ENCODE measurements at places on chromosomes 2 and 18. TPM values are rescaled to one million over a fixed set of nuclear protein-coding genes. Genes with fewer than 3 reads are reported as not detected.

The VAMP5 gene
- 11.0 TPM for total RNA-seq

The TNFRSF11A gene
- 0.16 TPM for total RNA-seq

The MAL gene
- total RNA-seq = not detected

The SLC38A11 gene
- total RNA-seq = 1.6 TPM

The TMEFF2 gene
- total RNA-seq = not detected

The DSC1 gene
- not detected for total RNA-seq

GRCh38 chr2:168541858-168542257 lies 85.8 kb downstream of the CERS6 start:
- no peak overlapping the region for H3K4me3 ChIP-seq
- H3K4me1 ChIP-seq = peaks cover 6% of the 10 kb centered on the region
- no peaks in the 10 kb centered on the region for H3K36me3 ChIP-seq
- no peaks in the 10 kb centered on the region for H3K27me3 ChIP-seq

DNA sequence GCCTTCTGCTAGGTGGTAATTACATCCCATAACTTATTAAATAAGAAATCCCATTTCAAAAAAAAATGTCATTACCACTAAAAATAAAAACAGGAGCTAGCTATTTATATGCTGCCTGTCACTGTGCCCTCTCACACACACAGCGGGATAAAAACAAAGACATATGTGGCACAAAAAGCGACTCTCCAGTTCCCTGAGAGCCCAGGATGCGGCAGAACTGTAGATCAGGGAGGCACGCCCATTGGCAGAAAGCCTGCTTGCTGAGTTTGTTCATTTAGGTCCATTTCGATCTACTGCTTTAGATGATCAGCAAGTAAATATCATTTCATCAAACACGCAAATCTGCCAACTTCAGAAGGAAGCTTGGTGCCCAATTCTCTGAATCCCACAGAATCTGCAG lies 124.4 kb downstream of the TMEM163 start:
- H3K27me3 ChIP-seq = no peaks in the 10 kb centered on the region
- no peaks in the 10 kb centered on the region for H3K36me3 ChIP-seq
- no peak overlapping the region for H3K27ac ChIP-seq
- DNase-seq = no peak
- H3K4me1 ChIP-seq = no peaks in the 10 kb centered on the region

- no peak for DNase-seq
- no peaks in the 10 kb centered on the region for H3K4me1 ChIP-seq
- no peaks in the 10 kb centered on the region for H3K27me3 ChIP-seq
- no peak overlapping the region for H3K4me3 ChIP-seq
- no peak overlapping the region for H3K27ac ChIP-seq
- no peaks in the 10 kb centered on the region for H3K36me3 ChIP-seq
These were observed 709.6 kb downstream of the SOCS6 start for GRCh38 chr18:70998490-70998889.

DNA sequence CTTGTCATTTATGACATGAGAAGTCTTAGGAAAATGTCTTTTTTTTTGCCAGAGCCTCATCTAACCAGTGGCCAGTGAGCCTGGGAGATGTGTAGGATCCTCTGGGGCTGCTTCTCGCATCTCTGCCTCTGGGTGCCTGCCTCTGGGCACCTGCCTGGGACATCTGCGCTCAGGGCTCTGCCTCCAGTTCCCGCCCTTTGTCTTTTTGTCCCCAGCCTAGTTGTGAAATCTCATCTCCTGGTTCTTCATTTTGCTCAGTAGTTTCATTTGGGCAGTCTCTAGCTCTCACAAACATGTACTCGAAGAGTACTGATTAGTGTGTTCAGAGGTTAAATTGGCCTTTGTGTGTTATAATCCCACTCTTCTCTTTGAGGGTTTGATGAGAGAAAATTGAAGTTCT lies 92.0 kb downstream of the LTBP1 start:
- H3K4me1 ChIP-seq = no peaks in the 10 kb centered on the region
- H3K27ac ChIP-seq = no peak overlapping the region
- H3K4me3 ChIP-seq = no peak overlapping the region
- H3K36me3 ChIP-seq = no peaks in the 10 kb centered on the region
- no peaks in the 10 kb centered on the region for H3K27me3 ChIP-seq

GRCh38 chr2:88826399-88826798 lies 134.9 kb downstream of the RPIA start:
- H3K4me3 ChIP-seq = no peak overlapping the region
- peaks cover 1% of the 10 kb centered on the region for H3K27me3 ChIP-seq
- H3K27ac ChIP-seq = no peak overlapping the region
- DNase-seq = no peak

DNA sequence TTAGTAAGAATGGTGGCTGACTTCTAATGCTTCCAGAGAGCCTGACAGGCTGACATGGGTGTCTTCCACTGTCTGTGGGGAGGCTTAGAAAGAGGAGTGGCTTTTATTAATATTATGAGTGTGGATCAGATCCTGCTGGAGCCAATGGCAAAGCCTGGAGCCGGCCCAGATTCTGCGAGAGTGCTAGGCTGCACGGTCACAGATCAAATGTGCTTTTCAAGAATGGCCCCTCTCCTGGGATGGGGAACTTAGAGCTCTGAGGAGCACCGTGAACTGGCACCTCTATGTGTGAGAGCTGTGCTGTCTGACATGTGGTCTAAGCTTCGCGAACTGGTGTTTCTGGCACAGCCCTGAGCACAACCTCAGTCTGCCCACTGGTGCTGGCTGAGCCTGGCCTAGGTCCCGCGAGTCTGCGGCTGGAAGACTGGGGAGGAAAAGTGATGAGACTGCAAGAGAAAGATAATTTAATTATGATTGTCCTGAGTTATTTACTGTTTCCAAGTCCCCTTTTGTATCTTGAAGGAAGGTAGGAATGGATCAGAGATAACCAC lies 70.4 kb downstream of the ASAP2 start:
- H3K4me3 ChIP-seq = no peak overlapping the region
- H3K36me3 ChIP-seq = no peaks in the 10 kb centered on the region
- no peak overlapping the region for H3K27ac ChIP-seq
- no peaks in the 10 kb centered on the region for H3K4me1 ChIP-seq

GRCh38 chr2:109173311-109174171 lies 44.5 kb downstream of the SH3RF3 start:
- H3K4me3 ChIP-seq = no peak overlapping the region
- H3K4me1 ChIP-seq = no peaks in the 10 kb centered on the region
- H3K27me3 ChIP-seq = no peaks in the 10 kb centered on the region
- DNase-seq = no peak
- no peaks in the 10 kb centered on the region for H3K36me3 ChIP-seq
- H3K27ac ChIP-seq = no peak overlapping the region

DNA sequence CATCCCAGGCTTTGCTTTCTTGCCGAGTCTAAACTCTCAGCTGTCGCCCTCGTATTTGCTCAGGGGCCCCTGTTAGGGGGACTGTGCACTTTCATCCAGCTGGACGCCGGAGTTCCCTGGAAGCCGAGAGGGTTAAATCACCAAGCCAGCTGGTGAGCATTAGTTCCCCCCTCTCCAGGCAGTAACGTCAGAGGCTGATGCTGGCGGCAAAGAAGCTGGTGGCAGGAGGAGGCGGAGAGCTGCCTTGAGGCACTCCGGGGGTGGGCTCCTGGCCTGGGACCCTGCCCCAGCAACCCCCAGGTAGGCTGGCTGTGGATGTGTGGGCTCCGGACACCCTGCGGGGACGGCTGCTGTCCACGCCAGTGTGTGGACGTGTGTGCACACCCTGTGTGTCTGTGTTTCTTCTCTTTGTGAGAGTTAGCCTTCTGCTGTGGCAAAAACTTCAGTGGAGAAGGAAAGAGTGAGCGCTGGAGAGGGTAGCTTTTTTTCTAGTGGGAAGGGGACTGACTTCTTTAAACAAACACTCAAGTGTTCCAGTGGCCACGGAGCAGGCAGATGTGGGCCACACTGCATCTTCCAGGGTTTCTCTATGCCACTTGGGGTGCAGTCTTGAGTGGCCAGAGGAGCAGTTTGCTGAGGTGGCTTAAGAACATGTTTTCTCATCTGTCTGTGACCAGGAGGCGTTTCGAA lies 84.7 kb downstream of the GLI2 start:
- H3K27ac ChIP-seq = no peak overlapping the region
- no peaks in the 10 kb centered on the region for H3K4me1 ChIP-seq
- H3K36me3 ChIP-seq = no peaks in the 10 kb centered on the region

DNA sequence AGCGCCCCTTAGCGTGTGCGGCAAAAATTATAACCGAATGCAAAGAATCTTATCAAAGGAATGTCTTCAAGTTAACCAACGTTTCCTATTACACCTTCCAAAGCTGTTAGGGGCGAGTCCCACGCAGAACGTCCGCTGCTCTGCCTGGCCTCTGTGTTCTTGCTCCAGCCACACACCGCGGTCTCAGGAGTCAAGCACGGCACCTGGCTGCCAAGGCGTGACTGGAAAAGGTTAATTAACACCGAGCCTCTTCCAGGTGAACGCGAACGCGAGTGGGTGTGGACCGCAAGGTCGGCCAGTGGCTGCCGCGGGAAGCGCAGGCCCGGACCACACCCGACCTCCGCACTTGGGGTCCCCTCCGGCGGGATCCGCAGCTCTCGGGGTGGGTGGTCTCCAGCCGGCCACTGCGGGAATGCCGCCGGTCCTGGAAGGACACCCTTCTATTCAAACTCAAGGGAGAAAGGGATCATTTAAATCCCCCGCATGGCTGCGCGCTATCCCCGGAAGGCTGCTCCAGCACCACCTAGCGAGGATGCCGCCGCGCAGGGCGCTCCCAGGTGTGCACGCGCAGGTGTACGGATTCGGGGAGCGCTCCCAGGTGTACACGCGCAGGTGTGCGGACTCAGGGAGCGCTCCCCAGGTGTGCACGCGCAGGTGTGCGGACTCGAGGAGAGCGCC lies 830 bp downstream of the CYB5A start:
- DNase-seq = peak; percentile 71
- 0 out of 2 replicates have a peak, but pooled peaks cover 5% of the 10 kb centered on the region for H3K4me1 ChIP-seq
- peak overlapping the region; percentile 54 for H3K27ac ChIP-seq
- H3K27me3 ChIP-seq = no peaks in the 10 kb centered on the region
- peak overlapping the region; percentile 58 for H3K4me3 ChIP-seq

GRCh38 chr2:133641942-133642725 lies 73.9 kb upstream of the NCKAP5 start:
- no peaks in the 10 kb centered on the region for H3K27me3 ChIP-seq
- no peaks in the 10 kb centered on the region for H3K36me3 ChIP-seq
- H3K27ac ChIP-seq = no peak overlapping the region
- peaks cover 9% of the 10 kb centered on the region for H3K4me1 ChIP-seq
- H3K4me3 ChIP-seq = no peak overlapping the region

DNA sequence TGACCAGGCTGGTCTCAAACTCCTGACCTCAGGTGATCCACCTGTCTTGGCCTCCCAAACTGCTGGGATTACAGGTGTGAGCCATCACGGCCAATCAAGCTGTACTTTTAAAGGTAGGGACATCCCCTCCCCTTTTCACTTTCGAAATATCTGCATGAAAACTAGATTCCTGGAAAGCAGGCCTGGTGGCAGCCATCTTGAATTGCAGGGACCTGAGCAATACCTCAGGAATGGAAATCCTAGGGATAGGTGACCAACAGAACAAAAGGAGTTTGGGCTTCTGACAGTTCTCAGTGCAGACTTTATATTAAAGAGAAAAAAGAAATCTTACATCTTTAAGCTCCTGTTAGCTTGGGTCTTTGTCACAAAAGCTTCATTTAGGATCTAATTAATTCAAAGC lies 62.6 kb downstream of the KLF7 start:
- H3K27ac ChIP-seq = no peak overlapping the region
- no peak overlapping the region for H3K4me3 ChIP-seq
- DNase-seq = no peak
- H3K27me3 ChIP-seq = no peaks in the 10 kb centered on the region
- H3K36me3 ChIP-seq = no peaks in the 10 kb centered on the region

DNA sequence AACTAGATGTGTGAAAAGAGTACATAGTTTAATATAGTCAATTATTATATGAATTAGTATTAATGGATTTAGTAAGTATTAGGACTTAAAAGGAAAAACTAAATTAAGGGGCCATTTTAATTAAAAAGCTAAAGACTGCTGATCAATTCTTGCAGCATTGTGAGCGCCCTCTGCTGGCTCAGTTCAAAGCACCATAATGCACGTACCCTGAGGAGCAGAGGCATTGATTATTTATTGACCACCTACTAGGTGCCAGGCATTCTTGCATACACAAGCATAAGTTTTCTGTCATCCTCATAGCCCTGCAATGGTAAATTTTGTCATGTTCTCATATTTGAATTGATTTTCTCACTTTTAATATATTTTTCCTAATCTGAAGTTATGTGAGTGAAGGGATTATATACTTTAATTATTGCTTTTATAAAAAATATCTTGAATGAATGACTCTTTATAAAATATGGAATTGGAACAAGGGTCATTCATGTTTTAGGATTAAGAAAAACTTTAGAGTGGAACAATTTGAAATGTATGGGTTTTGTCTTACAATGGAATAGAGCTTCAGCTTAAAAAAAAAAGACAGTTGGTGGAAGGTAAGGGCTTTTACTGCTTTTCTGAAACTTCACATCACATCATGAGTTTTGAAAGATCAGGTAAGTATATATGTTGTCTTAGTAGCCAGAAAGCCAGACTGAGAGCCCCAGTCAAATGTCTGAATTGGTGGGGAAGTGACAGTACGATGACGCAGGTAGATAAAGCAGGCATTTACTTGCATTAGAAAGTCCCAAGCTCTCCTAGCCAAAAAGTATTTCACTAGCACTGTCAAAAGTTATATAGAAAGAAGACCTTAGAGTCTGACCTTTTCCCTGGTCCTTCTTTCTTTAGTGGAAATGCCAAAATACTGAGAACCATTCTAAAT lies 9.7 kb downstream of the ITGA4 start:
- no peaks in the 10 kb centered on the region for H3K4me1 ChIP-seq
- H3K36me3 ChIP-seq = no peaks in the 10 kb centered on the region
- H3K4me3 ChIP-seq = no peak overlapping the region

GRCh38 chr18:22974707-22975106 lies 41.6 kb downstream of the RBBP8 start:
- no peaks in the 10 kb centered on the region for H3K4me1 ChIP-seq
- H3K4me3 ChIP-seq = no peak overlapping the region
- no peak for DNase-seq
- H3K27ac ChIP-seq = no peak overlapping the region
- H3K27me3 ChIP-seq = no peaks in the 10 kb centered on the region

DNA sequence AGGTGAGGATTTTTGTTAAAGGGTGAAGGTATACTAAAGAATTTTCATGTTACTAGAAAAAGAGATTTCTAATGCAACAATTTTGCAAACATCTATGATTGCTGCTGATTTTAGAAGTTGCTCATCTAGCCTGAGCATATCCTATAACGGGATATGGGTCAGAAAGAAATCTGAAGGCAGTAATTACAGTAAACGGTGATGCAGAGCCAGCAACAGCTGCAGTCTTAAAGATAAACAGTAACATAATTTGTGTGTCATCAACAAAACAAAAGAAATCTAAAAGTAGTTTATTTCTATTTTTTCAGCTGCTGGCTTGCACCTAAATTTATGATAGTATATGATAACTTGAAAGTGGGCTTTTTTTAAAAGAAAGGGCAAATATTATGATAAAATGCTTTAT lies 215.7 kb downstream of the SLC4A10 start:
- no peaks in the 10 kb centered on the region for H3K36me3 ChIP-seq
- no peaks in the 10 kb centered on the region for H3K27me3 ChIP-seq
- no peak for DNase-seq
- H3K4me1 ChIP-seq = no peaks in the 10 kb centered on the region
- no peak overlapping the region for H3K27ac ChIP-seq

DNA sequence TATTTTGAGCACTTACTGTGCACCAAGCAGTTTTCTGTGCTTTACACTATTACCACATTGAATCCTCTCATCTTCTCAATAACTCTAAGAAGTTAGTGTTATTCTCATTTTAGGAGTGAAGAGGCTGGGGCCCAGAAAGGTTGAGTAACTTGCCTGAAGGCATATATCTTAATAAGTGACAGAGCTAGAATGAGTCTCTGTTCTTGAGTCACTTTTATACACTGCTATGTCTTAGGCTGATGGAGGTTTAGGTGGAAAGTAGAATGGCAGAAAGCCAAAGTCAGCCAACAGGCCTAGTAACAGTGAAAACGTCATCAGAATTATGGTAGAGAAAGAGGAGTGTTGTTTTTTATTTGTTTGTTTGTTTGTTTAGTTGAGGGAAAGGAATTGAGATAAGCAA lies 27.9 kb upstream of the RPE start:
- no peaks in the 10 kb centered on the region for H3K27me3 ChIP-seq
- no peaks in the 10 kb centered on the region for H3K36me3 ChIP-seq
- no peak overlapping the region for H3K4me3 ChIP-seq
- DNase-seq = no peak
- H3K4me1 ChIP-seq = 0 out of 2 replicates have a peak, but pooled peaks cover 8% of the 10 kb centered on the region
